ENCODE measurements at places on chromosomes 5 and 9.

- DNase-seq = no peak
Measured at GRCh38 chr5:175032741-175033151, 308.4 kb downstream of the MSX2 start.

DNA sequence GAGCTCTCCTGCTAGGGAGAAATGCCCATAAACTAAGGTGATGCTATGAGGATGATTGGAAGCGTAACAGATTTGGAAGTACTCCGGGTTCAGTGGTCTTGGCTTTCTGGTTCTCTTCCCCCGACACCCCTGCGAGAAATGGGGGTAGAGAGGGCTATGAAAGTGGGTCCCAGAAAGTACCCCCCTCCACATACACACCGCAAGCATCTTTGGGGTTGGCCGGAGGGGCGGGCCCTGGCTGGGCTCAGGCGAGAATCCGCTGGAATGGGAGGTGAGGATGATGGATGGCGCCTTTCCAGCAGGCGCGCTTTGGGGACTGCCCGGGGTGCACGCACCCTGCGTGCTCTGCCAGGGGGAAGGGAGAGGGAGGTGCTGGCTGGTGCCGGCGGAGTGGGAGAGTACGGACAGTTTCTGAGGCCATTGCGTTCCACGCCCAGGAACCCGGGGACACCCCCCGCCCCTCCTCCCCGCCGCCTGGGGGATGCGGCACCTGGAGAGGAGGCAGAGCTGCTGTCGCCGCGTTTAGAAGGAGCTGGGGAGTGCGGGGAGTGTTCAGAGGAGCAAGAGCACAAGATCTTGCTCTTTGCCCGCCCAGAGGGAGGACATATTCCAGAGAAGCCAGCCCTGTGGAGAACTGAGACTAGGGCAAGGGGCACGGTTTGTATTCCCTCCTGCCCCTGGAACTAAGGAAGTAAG, 1.9 kb downstream of the PCSK5 start:
- peak; percentile 19 for DNase-seq

GRCh38 chr5:72126796-72127195, 19.5 kb downstream of the MAP1B start:
- DNase-seq = no peak

DNA sequence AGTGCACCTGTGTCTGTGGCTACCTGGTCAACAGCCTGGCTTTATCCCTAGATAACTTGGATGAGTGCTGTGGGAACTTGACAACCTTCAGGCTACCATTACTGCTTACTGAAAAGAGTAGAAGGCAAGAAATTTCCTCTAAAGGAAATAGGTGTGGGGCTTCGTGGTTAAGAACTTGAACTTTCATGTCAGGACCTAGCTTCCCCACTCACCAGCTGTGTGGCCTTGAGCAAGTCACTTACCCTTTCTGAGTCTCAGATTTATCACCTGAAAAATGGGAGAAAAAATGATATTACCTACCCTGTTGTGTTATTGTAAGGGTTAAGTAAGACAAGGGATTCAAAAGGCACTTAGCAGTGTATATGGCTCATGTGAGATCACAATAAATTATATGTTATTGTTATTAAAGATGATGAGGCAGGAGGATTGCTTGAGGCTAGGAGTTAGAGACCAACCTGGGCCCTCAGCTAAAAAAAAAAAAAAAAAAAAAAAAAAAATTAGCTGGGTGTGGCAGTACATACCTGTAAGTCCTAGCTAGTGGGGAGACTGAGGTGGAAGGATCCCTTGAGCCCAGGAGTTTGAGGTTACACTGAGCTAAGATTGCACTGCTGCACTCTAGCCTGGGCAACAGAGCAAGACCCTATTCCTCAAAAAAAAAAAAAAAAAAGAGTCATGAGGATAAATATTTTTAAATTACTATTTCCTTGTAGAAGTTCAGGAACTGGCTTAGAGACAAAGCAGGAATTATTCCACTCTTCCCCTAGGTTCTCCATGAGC, 97.0 kb upstream of the SPRY4 start:
- DNase-seq = no peak

DNA sequence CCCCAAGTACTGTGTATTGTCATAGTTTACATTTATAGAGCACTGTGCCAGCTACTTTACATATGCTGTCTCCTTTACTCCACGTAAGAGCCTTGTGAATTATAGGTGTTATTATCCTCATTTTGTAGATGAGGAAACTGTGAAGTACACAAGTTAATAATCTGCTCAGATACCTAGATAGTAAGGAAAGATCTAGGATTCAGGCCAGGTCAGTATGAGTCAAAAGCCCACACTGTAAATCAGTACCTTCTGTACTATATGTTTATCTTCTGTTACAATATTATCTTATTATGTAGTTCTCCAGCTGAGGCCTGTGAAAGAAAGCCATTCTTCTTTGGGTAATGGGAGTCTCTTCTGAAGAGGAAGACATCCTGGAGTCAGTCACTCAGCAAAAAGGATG, 72.4 kb upstream of the TLX3 start:
- no peak for DNase-seq

DNA sequence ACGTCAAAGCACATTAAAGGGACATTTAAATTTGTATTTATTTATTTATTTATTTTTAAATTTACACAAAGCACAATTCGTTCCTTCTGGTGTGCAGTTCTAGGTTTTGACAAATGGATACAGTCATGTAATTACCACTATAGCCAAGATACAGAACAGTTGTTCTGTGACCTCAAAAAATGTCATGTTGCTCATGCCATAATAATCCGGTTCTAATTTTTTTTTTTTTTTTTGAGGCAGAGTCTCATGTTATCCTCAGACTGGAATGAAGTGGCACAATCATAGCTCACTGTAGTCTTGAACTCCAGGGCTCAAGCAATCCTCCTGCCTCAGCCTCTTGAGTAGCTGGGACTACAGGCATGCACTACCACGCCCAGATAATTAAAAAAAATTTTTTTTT, 7.8 kb downstream of the IGFBPL1 start:
- DNase-seq = no peak

DNA sequence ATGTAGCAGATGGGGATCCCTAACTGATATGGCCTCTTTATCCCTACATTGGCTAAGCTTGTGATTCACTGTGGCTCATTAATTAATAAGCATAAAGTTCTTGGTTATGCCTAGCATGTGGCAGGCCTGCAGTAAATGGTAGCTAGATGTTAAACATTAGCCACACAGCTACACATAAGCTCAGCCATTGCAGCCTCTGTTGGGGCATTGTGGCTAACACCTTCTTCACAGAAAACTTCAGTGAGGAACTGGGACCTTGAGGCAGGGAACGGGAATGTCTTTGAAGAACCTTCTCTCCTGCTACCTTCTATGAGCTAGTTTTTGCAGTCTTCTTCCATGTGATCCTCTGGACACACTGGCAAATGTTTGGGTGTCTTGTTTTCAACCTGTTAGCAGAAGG, 338.2 kb downstream of the NTRK2 start:
- DNase-seq = no peak

DNA sequence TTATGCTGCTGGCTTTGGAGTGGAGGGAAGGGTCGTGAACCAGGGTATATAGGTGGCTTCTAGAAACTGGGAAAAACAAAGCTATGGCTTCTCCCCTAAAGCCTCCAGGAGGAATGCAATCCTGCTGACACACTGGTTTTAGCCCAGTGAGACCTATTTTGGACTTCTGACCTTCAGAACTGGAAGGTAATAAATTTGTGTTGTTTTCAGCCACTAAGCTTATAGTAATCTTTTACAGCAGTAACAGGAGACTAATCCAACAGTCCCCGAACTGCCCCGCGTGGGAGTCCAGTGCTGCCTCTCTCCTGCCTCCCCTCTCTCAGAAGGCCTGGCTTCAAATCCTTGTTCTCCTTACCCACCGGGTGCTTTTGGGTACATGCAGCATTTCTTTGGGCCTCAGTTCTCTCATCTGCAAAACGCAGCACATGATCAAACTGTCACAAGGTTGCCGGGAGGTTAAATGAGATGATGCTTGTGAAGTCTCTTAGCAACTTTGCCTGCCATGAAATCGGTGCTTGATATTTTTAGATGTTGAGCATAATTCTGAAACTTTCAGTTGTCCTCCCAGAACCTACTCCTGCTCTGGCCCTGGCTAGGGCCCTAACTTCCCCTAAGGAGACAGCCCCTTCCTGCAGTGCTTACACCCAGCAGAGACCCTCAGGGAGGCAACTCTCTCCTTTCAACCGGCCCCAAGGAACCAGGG, 127.3 kb upstream of the BOD1 start:
- no peak for DNase-seq

DNA sequence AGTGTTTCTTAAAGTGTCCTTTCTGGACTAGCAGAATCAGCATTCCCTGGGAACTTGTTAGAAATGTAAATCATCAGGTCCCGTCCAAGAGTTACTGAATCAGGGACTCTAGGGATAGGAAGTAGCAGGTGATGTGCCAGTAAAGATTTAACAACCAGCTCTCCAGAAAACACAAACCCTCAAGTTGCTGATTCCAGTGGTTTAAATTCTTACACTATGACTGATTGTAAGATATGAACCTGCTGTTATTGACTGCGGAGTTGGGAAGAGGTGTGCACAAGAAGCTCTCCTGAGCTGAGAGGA, 39.1 kb upstream of the BASP1 start:
- no peak for DNase-seq

DNA sequence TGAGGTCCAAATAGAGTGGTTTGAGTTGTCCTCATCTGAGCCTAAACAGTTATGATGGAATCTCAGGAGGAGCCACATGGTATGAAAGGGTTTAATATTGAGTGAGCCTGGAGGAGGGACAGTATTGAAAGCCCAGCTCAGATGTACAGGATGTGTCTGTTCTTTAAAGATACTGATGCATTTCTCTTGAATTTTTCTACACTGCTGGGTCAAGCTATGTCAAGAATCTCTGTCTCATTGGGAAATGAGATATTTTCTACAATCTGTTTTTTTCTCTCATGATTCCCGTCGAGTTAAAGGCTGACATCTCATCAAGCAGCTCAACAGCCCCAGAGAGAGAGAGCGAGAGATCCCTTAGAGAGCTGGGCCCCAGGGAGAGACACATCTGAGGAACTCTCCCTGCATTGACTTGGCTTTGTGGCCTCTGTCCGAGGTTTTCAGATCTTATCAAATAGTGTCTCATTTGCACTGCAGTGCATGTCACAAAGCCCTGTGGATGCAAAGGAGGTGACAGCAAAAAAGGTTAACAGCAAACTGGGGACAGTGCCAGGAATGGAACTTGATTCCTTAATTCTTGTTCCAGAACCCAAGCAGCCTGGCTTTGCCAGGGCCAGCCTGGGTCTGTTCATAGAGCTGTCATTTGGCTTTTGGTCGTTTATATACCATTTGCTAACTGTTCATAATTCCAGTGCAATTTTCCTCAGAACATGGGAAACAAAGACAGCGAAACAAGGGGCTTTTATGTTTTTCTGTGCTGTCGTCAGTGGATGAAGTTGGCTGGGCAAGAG, 19.0 kb upstream of the ACTBL2 start:
- no peak for DNase-seq

DNA sequence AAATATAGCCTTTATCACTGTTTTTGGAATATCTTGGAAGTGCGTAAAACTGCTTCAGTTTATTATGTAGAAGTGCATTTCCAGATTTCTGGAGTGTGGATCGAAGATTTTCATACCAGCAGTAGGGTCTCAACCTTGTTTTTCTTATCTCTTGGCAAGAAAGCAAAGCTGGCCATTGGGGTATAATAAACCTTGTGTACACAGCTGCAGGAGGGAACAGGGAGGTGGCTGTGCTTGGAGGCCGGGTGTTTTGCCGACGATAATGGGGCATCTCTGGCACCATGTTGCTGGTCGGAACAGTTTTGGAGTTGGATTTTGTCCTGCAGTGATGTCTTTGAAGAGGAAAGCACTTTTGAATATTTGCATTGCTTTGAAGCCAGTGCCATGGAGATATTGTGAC, 308.8 kb upstream of the DMRT1 start:
- DNase-seq = no peak

DNA sequence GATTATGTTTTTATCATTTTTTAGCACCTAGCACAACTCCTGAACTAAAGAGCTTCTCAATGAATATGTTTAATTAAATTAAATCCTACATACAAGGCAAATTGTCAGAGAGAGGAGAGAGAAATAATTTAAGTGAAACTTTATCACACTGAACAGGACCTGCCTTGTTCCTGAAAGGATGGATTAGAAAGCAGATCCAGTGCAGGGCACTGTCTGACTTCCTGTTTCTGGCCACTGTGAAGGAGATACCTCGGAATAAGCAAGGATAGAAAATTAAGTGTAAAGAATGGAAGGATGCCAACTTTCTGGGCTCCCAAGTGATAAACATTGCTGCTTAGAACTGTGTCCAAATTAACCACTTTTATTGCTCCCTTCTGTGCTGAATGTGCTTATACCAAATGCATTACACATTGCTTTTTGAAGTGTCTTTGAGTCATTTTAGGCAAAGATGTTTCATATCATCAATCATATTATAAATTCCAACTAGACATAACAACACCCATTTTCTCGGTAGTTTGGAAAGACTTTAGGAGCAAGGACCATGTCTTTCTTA, 89.1 kb upstream of the SPDL1 start:
- no peak for DNase-seq

DNA sequence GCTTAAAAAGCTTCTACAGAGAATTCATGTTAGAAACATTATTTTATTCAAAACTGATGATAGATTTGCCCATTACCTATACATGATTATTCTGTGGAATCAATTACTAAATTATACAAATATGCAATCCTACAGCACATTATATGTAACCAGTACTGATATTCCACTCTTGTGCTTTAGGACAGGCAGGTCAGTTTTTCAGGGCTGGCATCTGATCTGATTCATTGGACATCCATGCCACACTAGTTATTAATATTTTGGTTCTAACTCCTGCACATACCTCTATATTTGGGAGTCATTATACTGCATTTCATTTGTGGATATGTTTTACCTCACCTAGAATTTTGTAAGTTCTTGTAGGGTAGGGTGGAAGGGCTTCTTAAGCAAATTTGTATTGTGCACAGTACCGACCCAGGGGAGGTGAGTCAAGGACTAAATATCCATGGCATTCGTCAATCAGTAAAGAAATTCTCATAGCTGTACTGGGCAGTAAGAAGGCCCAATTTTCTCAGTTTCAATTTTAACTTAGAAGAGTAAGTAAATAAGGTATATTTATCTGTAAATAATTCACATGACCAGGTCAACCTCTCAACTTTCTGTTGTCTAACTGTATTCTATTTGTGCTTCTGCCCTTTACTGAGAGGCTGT, 33.5 kb downstream of the ELOVL7 start:
- no peak for DNase-seq

- DNase-seq = no peak
Measured at GRCh38 chr9:10774051-10774450, 161.2 kb upstream of the PTPRD start.

GRCh38 chr5:173850659-173851058, 37.5 kb upstream of the CPEB4 start:
- no peak for DNase-seq

- no peak for DNase-seq
Measured at GRCh38 chr5:32239385-32239784, 65.3 kb upstream of the GOLPH3 start.

GRCh38 chr5:13809921-13810320, 134.6 kb downstream of the DNAH5 start:
- no peak for DNase-seq

- DNase-seq = no peak
Measured at GRCh38 chr5:176658817-176659511, 11.7 kb downstream of the TSPAN17 start.

DNA sequence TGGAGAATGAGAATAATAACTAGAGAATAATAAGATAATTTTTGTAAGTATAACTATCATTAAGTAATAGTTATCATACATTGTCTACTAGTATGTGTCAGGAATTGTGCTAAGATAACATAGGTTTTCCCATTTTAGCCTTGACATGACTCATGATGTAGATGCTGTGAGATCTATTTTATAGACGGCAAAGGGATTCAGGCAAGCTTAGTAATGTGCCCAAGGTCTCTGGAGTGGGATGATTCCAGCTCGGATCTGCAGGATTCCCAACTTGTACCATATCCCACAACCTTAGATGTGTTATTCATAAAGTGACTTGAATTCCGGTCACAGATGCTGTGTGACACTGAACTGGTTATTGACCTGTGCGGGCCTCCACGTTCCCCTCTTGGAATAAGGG, 51.5 kb downstream of the IL31RA start:
- DNase-seq = no peak
